ENCODE measurements at places on chromosomes 13 and 19.
A peak's percentile ranks its signal among the peaks of the same experiment; 100 is the strongest.

- no peak for ATAC-seq
Measured at GRCh38 chr19:54552913-54553310, 20.7 kb upstream of the LILRA2 start.

DNA sequence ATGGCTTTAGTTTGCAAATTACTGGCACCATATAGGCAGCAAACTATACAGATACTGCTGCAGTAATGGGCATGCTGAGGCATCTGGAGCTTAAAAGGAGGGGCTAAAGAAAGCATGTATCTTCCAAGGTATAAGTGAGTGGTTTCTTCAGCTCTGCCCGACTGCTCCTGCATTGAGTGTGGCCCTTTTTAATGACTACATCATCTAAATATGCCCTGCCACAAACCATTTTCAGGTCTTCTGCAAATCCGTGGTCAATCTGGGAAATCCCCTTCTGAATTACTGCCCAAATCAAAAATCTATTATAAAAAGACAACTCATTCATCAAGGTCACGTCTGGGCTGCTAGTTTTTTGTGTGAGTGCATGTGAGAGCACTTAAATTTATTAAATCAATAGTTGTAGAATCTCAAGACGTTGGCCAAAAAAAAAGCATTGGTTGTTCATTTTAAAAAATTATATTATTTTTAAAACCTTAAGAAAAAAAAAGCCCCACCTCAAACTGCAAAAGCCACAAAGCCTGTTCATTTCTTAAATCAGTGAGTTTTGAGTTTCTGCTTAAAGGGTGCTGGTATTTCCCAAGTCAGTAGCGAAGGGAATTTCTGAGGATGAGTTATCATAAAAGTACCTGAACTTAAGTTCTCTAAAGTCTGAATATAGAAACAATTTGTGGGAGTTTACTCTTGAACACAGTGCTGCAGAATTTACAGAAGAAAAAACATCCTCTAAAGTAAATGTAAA, 16.3 kb downstream of the LCP1 start:
- ATAC-seq, result no peak

DNA sequence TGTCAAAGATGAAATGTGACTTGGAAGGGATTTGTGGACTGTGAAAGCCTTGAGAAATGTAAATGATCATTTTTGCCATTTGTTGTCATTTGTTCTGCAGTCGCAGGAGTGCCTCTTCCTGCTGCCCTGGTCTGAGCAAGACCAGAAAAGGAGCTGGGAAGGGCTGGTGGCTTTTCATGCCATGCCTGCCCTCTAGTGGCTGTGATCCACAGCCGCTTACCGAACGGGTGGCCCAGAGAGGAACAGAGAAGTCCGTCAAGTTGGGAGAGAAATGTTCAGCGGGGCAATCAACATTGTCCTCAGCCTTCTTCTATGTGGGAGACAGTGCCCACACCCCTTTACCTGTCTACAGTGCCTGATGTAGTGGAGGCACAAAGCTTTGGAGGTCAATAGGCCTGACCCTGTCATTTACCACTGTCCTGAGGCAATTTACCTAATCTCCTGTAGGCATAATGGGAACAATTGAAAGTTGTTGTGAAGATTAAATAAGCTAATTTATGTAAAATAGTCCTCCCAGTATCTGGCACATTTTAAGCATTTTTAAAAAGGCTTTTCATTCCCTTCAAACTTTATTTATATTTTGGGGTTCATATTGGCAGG, 224.5 kb downstream of the B3GLCT start:
- peak; percentile 91 for ATAC-seq

DNA sequence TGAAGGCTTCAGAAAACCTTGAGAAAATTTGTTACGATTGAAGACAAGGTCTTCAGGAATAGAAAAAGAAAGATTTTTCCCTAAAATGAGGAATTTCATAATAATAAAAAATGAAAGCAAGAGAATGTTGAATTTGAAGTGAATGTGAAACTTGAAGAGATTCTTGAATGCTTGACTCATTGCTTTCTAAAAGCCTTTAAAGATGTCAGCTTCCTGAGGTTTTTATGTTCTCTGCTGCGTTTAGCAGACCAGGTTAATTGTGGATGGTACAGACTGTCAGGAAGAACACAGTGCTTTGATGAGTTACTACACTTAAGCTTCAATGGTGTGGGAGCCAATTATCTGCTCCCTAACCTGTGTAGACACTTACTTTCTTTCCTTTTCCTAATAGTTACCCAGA, 96.3 kb upstream of the FNDC3A start:
- ATAC-seq, result no peak

GRCh38 chr19:53112286-53112685, 9.1 kb upstream of the ZNF160 start:
- no peak for ATAC-seq

- ATAC-seq, result no peak
Measured at GRCh38 chr13:20424949-20425348, 100.7 kb downstream of the CRYL1 start.

- peak; percentile 37 for ATAC-seq
Measured at GRCh38 chr13:45538382-45538781, 73.6 kb downstream of the COG3 start.

- no peak for ATAC-seq
Measured at GRCh38 chr13:46473806-46474205, 79.2 kb upstream of the LRCH1 start.

DNA sequence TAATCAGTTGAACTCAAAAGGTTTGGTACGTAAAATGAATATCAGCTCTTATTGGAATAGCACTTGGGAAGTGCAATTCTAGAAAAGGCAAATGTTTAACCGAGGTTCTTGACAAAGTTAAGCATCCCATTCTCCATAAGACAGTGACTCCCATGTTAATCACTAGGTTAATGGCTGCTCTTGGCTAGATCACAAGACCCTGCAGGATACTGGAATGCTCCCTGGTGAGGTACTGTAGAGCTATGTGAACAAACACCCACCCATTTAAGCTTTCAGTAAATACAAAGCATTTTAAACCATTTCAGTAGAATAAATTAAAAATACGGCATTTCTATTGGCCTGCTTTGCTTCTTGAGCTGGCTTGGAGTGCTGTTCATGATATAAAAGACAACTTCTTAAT, 56.5 kb downstream of the TDRD3 start:
- no peak for ATAC-seq

DNA sequence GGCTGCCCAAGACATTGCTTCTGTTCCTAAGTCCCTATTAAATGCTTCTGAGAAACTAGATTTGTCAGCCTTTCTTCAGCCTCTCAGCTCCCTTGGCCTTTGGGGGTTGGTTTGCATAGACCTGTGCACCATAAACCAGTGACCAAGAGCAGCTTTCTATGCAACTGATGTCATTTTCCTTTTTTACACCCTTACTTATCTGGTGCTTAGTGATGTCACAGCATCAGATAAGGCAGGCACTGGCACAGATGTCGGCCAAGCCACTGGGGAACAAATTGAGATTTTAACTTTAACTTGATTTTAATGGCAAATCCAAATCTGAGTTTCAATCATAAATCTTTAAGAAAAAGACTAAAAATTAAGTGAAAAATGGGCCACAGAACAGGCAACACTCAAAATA, 59.8 kb downstream of the RUBCNL start:
- no peak for ATAC-seq

DNA sequence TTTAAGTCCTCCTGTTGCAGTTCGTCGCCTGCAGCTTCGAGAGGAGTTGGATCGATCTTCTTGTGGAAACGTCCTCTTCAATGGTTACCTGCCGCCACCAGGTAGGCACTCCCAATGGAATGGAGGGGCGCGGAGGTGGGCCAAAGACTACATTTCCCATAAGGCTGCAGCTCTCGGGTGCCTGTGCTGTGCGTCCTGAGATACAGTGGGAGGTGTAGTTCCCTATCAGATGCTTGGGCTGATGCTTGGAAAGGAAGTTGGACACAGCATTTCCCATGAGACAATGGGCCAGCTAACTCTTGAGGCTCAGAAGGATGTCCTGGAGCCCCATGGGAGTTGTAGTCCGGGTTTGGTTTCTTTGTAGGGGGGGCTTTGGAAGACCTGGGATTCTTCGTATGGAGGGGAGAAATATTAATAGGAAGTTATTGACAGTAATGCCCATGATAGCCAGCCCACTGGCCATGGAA, 1.8 kb downstream of the SHKBP1 start:
- no peak for ATAC-seq

- no peak for ATAC-seq
Measured at GRCh38 chr13:73608711-73609485, 525.3 kb downstream of the KLF12 start.

DNA sequence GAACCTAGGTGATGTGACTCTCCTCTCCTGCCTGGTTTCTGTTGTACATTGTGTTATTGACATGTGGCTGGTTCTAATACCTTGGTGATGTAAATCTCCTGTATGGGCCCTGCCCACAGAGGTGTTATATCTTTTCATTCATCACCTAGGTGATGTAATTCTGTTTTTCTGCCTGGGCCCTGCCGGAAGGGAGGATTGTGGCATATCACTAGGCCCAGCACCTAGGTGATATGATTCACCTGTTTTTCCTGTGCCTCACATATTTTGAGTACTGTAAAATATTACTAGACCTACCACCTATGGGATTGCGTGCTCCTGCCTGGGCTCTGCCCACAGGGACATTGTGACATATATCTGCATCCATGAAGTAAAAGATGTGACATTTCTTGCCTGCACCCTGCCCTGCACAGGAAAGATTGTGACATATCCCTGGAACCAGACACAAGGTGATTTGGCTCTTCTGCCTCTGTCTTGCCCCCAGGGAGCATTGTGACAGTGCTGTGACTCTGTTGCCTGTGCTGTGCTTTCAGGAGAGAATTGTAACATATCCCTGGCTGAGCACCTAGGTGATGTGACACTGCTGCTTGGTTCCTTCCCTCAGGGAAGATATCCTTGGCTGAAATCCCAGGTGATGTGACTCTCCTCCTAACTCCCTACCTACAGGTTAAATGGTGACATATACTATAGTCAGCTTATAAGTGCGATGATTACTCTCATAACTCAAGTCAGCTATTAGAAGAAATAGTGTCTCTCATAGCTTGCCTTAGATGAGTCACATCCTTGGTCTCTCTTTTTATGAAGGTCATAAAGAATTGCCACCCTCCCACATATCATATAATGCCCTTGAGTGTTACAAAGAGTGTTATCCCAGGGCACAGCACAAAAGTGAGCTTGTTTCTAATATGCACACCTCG, 13.3 kb upstream of the ZNF681 start:
- ATAC-seq, result peak; percentile 40
